ENCODE measurements at places on chromosomes 6 and 20.

DNA sequence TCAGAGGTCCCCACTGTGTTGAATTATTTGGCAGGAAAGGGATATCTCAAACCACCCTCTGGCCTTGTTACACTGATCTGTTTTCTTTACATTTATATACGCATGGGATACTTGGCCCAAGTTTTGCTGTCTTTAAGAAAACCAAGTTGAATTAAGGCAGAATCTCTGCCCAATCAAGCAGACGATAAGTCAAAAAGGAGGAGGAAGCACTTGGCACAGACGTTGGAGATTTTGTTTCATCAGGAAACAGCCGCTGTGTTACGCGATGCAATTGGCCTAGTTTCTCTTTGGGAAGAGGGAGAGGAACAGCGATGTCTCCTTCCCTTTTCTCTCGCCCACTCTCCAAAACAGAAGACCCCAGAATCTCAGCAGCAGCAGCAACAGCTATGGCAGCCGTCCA, 20.2 kb upstream of the NAA20 start:
- no peak for DNase-seq

DNA sequence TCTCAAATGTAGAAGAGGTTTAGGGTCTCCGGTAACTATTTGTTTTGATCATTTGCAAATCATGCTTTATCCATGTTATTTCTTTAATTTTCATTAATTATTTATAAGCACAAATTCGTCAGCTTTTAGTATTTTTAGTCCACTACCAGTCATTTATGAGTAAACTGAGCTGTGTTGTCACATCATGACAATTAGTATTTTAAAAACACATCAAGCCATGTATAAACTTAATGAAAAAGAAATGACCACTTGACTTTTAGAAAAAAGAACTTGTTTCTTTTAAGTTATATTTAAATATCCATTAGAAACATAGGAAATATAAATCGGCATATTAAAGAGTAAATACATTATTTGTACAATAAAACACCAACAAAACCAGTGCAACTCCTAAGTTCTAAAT, 2.8 kb downstream of the NKX2-4 start:
- no peak for DNase-seq

DNA sequence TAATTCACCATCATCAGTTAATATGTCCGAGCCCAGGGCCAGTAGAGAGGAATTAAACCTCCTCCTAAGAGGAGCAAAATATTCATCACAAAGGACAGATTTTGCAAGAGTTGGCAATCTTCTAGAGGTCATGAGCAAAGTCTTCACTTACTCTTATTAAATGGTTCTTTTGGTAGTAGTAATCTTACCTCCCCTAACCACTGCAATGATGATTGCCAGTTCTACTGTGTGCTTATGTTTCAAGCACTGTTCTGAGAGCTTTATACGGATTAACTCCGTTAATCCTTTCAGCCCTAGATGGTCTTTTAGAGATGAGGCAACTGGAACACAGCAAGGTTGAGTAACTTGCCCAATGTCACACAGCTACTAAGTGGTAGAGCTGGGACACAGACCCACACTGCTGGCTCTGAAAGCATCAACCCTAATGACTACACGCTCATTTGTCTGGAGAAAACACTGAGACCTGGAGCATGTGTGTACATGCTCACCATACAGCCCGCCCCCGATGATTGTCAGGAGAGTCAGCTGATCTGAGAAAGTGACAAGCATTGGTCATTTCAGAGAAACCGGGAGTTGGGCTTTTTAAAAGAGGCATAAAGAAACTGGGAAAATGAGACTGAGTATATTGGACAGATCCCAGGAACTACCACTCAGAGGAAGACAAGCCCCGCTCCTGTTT, 276.0 kb downstream of the NRN1 start:
- no peak for DNase-seq

GRCh38 chr6:156111913-156112312, 656.3 kb upstream of the NOX3 start:
- no peak for DNase-seq

GRCh38 chr6:44339763-44340625, 2.5 kb upstream of the SPATS1 start:
- no peak for DNase-seq

GRCh38 chr6:163383912-163384311, 30.6 kb upstream of the QKI start:
- no peak for DNase-seq

DNA sequence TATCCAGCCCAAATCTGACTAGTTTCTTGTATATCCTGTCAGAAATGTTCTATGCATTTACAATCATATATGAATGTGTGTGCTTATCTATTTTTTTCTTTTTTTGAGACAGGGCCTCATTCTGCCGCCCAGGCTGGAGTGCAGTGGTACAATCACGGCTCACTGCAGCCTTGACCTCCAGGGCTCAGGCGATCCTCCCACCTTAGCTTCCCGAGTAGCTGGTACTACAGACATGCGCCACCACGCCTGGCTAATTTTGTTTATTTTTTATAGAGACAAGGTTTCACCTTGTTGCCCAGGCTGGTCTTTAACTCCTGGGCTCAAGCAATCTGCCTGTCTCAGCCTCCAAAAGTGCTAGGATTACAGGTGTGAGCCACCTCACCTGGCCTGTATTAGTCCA, 3.0 kb upstream of the RAB44 start:
- no peak for DNase-seq

DNA sequence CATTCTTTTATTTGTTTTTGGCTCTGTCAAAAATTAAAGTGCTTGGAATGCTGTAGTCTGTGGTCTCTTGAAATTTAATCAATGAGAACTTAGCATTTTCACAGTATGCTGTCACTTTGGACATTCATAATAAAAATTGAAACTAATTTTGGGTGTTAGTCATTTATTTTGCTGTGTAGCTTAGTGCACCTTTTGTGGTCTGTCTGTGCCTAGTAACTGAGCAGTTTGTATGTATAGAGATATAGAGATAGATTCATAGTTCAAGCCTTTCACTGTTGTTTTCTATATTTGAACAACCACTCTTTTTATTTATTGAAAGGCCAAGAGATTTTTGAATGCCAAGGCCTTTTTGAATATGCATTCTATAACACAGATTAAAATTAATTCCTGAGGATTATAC, 86.4 kb upstream of the TIAM2 start:
- DNase-seq = no peak

DNA sequence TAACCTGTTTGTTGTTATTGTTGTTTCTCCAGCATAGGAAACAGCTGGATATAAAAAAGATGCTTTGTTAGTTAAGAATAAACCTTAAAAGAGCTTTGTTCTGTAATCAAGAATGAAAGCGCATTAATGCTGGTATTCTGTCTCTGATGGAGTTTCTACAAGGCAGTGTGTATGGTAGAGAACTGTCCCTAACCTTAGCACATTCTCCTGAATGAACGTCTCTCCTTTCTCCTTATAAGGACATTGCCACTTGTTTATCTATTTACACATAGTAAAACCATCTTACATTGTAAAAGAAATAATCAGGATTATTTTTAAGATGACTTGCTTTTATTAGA, 33.8 kb upstream of the LCA5 start:
- DNase-seq = no peak

DNA sequence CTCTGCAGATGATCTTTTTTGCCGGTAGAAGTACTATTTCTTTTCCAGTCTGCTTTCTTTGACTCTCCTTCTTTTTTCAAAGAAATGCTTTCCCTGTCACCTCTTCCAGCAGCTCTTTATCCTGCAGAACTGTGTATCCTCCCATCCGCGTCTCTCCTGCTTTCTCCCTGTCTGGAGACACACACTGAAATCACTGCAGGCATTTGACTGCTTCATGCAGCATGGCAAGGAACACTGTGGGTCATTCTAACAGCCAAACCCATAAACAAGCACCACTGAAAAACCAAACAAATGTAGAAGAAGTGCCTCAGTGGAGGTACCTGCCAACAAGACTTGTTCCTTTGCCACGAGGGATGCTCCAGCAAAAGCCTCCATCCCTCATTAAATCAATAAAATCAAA, 403.7 kb upstream of the CITED2 start:
- no peak for DNase-seq

- no peak for DNase-seq
Observed at GRCh38 chr6:44535446-44535845, 147.9 kb downstream of the CDC5L start.

GRCh38 chr6:167079853-167080297, 43.0 kb upstream of the CCR6 start:
- DNase-seq = no peak

Data from activated T-cell treated with anti-CD3 and anti-CD28 coated beads for 1 hour (primary cell).